ENCODE measurements at places on chromosomes 2 and 18.

DNA sequence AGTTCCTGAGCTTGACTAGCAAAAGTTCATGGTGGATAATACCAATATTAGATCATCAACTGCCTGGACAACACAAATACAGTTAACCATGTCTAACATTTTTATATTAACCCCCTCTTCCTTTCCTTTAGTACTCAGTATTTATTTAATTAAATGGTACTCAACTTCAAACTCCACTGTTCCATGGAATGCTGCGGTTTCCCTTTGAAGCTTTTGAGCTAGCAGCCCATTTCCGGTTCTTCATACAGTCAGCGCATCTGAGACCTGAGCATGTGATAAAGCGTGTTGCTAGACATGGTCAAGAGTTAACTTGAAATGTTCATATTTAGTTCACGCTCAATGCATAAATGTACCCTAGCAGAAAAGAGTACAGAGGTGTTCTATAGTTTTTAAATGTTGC, 278.4 kb downstream of the ALPK2 start:
- DNase-seq = no peak

GRCh38 chr2:63059793-63060471, 9.3 kb downstream of the OTX1 start:
- DNase-seq = no peak

DNA sequence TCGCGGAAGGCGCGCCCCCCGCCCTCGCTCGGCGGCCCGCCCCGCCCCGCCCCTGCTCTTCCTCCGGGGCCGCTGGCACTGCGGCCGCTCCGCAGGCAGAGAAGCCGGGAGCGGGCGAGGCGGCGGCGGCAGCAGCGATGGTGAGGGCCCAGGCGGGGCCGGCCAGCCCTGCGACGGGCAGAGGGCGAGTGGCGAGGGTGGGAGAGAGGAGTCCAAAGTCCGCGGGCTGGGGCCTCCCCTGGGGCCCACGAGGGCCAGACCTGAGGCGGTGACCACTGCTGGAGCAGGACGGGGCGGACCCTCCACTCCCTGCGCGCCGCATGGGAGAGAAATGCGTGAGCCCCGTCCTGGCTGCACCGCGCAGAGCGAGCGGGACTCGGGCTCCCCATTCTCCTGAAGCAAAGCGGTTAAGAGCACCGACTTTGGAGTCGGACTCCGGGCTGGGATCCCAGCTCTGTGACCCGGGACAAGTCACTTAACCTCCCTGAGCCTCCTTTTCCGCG, at the start of gene VAMP5:
Gene VAMP5, plus strand, starts transcription at position 78 of the 503 bp plus-strand sequence. Its CDS starts 60 bp downstream, at position 138.
- peak; percentile 76 for DNase-seq

GRCh38 chr2:190511104-190511503, 23.4 kb downstream of the NEMP2 start:
- no peak for DNase-seq

GRCh38 chr2:128269063-128269989, 49.3 kb downstream of the HS6ST1 start:
- no peak for DNase-seq

- DNase-seq = no peak
These were observed 105.2 kb downstream of the NETO1 start for GRCh38 chr18:72762515-72763122.

All from activated CD8-positive, alpha-beta memory T cell treated with anti-CD3 and anti-CD28 coated beads for 24 hours (primary cell).